ENCODE measurements at places on chromosomes 5 and 9.
A peak's percentile ranks its signal among the peaks of the same experiment; 100 is the strongest.

- no peak for DNase-seq
These were observed 95.2 kb upstream of the CPEB4 start for GRCh38 chr5:173792781-173793547.

GRCh38 chr9:133845440-133845839, 107.3 kb upstream of the SARDH start:
- DNase-seq, result peak; percentile 16

DNA sequence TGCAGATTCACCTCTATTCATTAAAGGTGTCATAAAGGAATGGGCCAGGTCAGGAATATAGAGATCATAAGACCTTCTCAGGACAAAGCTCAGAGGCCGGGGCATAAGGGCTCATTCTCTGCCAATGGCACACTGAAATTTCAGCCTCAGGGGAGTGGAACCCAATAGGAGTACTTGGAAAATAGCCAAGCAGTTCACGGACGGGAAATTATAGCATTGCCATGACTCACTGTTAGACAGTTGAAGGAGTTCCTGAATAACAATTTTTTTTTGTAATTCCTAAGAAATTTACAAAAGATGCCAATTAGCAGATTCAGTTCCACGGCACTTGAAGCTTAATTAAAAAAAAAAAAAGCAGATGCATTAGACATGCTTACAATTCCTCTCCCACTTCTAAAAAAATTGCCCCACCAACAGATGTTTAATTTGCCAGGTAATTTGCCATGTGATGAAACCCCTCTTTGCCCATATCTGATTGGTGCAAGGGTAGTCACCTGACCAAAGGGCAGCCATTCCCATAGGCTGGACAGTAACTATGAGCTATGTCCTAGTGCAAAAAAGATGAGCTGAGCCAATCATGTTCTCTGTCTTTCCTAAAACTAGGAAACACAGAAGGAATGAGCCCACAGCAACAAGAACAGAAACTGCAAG, 58.6 kb downstream of the PTCD2 start:
- peak; percentile 92 for DNase-seq

GRCh38 chr5:137743031-137743640, 7.2 kb upstream of the KLHL3 start:
- DNase-seq, result peak; percentile 72

DNA sequence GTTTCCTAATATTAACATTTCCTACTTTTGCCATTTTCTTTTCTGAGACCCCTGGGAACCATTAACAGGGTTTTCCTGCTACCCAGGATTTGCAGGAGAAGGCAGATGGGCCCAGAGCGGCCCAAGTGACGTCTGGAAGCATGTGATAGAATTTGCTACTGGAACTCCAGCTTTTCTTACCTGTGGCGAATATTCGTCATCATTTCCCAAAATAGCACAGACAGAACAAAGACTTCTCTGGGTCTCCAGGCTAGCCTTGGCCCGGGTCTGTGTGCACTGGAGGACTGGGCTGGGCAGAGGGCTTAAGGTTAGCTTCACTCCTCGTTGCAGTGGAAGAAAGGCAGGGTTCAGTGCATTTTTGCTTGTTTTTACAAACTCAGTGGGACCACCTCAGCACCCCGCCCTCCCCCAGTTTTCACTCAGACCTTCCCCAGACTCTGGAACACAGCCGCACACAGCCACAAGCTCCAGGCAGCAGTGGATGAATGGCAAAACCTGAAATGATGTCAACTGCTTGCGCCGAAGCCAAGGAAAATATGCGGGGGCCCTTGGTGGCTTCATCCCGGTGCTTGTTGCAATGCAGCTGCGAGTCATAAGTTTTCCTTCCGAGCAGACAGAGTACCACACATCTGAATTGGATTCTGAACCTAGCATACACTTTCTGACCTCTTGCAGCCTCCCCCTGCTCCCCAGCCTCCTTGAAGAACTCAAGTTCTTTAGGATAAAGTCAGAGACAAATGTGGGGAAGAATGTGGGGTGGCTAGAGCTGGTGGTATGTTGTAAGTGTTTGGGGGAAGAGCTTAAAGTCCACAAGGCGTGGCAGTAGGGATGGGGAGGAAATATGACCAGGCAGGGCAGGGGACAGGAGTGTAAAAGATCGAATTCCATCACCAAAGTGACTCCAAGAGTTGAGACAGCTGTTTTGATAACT, 586.0 kb downstream of the CCDC171 start:
- DNase-seq, result peak; percentile 91

DNA sequence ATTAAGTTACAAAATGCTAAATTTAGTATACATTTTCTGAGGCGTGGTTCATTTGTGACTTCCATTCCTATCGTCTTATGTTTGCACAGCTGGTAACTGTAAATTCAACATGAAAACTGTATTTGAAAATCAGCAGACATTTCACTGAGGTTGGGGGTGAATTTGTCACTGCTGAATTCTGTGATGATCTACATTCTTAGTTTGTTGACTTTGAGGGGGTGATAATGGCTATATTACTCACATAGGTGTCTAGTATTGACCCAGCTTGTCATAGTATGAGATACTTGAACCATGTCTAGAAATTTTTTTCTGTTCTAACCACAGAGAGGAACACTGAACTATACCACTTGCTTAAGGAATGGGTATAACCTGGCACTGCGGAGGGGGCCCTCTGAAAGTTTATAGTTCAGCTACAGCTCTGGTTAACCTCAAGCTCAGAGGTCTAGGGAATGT, 313.3 kb downstream of the PIK3R1 start:
- peak; percentile 91 for DNase-seq

DNA sequence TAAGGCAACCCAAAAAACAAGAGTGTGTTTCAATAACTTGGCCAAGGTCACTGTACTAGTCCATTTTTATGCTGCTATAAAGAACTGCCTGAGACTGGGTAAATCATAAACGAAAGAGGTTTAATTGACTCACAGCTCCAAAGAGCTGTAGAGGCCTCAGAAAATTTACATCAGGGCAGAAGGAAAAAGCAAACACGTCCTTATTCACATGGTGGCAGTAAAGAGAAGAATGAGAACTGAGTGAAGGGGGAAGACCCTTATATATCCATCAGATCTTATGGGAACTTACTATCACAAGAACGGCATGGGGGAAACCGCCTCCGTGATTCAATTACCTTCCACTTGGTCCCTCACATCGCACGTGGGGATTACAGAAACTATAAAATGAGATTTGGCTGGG, 64.3 kb upstream of the CAMK4 start:
- no peak for DNase-seq

GRCh38 chr9:123345567-123345955, 10.4 kb upstream of the CRB2 start:
- no peak for DNase-seq

GRCh38 chr9:129888293-129889121, 53.2 kb downstream of the USP20 start:
- DNase-seq, result no peak

DNA sequence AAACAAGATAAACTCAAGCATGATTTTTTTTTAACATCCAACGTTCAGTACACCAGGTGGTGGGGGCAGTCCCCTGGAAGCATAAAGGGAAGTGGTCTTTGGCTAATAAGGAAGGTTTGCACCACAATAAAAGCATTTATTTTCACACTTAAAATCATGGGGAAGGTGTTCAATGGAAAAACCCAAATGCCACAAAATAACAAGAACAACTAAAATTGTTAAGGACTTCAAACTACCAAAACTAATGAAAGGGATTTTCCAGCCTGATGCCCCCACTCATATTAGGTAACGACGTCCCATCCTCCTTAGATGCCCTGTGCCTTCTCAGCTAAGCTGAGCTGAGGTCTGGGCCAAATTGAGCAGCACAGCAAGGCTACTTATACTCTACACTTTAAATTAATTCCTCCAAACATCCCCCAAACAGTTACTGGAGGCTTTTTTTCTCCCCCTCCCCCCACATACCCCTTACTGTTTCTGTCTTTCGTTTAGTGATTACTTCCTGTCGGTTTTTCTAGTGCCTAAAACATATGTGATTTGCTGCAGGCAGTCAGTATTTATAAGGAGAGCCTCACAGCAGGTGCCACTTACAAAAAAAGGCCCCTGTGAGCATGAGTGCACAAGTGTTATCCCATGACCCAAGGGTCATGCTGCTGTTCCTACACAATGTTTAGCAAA, 259.7 kb upstream of the ZNF608 start:
- DNase-seq, result no peak

- no peak for DNase-seq
These were observed 593.8 kb downstream of the ISL1 start for GRCh38 chr5:51977014-51977413.

DNA sequence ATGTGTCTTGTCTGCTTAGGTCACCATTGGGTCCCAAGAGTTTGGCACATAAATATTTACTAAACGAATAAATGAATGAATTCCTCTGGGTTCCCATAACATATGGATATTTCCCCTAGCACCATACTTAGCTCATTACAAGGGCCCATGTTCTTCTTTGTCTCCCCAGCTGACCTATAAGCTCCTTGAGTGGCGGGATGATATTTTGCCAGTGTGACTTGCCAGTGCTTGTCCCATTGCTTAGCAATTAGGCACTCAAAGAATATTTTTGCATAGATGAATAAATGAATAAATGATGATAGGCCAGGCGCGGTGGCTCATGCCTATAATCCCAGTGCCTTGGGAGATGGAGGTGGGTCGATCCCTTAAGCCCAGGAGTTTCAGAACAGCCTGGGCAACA, 16.9 kb upstream of the CTNNA1 start:
- DNase-seq, result no peak

- no peak for DNase-seq
These were observed 81.6 kb downstream of the TMEM174 start for GRCh38 chr5:73254642-73255041.

DNA sequence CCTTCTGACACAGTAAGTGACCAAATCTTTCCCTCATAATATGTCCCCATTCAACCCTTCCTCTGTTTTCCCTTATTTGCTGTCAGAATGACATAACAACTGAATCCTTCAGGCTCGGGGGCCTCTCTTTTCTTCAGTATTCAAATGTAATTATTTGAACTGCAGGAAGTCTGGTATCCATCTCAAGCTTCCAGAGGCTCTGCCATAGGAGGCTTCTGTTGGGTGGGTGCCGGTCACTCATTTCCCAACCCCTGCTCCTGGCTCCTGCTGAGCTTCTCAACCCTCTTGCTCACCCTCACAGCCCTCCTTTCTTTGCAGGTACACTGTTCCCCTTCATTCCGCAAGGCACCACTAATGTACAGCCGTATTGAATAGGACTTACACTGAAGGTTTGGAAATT, 151.8 kb upstream of the MAP3K1 start:
- no peak for DNase-seq

DNA sequence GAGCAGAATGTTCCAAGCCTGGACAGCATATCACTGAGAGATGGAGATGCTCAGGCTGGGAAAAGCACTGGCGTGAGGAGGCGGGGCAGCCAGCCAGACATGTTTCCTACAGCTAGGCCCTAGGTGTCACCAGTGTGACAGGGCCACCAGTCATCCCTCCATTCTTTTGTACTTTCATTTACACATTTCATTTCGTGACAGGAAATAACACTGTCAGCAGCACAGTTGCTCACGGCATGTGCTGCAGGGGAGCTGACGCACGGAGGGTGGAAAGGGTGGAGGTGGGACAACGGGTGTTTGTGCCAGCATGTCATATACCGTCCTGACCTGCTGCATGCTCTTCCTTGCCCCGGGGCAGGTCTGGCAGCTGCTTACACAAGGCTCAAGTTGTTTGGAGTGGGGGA, 14.8 kb upstream of the CEMIP2 start:
- DNase-seq, result peak; percentile 35

DNA sequence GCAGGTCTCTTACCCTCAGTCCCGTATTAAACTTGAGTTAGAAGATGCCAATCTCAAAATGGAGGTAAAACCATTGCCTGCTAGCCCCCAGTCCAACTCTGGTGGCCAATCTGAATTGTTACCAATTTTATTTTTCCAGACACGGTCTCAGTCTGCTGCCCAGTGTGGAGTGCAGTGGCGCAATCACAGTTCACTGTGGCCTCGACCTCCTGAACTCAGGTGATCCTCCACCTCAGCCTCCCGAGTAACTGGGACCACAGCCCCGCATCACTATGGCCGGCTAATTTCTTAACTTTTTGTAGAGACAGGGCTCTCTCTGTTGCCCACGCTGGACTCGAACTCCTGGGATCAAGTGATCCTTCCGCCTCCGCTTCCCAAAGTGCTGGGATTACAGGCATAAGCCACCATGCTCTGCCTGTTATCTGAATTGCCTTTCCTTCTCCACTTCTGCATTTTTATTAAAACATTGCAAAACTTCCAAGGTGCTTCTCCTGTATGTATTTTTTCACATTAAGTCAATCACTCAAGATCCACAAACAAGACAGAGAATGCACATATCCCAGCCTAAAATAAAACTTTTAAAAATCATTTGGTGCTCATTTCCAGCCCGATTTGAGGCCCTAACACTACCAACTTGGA, 2.3 kb downstream of the FANCC start:
- no peak for DNase-seq

GRCh38 chr9:75866273-75866871, 24.1 kb upstream of the PCSK5 start:
- DNase-seq, result peak; percentile 39

GRCh38 chr9:125493881-125494652, 212.9 kb downstream of the MAPKAP1 start:
- peak; percentile 53 for DNase-seq

- DNase-seq, result no peak
These were observed 115.8 kb upstream of the HAND1 start for GRCh38 chr5:154593796-154594195.

- DNase-seq, result no peak
These were observed 18.3 kb upstream of the PHYHD1 start for GRCh38 chr9:128902351-128903078.

- DNase-seq, result no peak
These were observed 334.4 kb downstream of the KCTD16 start for GRCh38 chr5:144504929-144505577.

DNA sequence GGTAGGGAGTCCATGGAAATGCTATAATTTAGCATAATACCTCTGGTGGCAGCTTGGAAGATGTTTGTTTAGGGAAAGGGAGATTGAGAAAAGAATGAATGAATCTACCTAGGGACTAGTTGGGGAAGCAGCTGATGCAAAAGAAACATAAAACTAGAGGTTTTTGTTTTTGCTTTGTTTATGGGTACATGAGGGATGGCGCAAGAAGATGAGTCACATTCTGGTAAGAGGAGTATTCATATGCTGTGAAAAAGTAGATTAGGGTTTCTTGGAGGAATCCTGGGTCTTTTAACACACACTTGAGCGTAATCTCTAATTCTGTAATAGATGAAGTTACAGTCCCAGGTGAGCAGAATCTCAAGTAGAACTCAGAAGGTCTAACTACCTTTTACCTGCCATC, 17.1 kb downstream of the C9orf43 start:
- DNase-seq, result no peak
